ENCODE measurements at places on chromosomes 1 and 21.

DNA sequence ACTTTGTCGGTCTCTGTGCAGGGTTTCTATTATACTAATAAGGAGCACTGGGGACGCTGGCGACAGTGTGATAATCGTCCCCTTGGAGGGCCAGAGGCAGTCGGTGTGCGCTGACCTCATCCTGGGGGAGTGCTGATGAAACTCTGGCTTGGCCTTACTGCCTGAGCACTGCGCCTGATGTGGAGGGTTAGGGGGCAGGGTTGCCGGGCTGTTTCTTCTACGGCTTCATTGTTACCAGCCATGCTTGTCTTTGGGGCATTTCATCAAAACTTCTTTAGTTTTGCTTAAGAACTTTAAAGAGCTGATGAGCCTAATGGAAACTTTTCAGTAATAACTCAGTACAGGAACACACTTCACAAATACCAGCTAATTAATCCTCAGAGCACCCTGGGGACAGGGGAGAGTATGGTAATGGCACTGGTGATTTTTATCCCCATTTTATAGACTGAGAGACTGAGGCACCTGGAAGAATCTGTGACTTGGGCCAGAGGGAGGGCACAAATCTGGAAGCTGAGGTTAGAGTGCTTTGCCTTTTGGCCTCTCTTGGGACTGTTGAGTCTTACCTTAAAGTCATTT is 81.8 kb downstream of the PEX14 start:
- no peak for DNase-seq

GRCh38 chr1:116679091-116679827 is 11.7 kb upstream of the IGSF3 start:
- no peak for DNase-seq

GRCh38 chr1:219367496-219367895 is 193.8 kb downstream of the LYPLAL1 start:
- no peak for DNase-seq

DNA sequence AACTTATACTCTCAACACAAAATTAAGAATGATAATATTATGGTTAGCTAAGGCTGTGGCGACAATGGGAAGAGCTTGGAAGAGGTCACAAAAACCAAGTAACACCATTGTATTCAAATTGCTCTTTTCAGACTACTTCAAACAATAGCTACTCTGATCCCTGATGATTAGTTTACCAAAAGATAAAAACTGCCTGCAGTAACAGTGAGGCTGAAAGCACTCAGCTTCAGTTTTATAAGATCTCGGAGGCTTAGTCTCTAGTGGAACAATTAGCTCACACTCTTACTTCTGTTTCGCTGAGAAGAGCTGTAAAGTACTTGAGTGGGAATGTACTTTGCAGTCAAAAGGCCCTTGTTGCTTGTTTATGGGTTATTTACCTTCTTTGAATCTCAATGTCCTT is 278.5 kb downstream of the LRRC7 start:
- DNase-seq = no peak

DNA sequence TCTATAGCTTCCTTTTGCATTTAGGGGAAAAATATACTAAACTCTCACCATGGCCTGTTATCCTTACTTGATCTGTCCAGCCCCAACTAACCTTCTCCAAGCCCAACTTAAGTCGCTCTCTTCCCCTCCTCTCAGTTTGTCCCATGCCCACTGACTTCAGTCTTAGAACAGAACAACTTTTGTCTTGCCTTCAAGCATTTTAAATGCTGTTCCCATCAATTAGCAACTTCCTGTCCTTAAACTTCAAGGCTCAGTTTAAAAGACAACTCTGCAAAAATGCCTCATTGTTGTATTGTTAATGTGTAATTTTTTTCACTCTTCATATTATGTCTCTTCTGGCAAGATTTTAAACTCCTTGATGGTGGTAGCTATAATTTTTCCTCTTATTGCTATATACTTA is 526.9 kb downstream of the NEGR1 start:
- DNase-seq = no peak

DNA sequence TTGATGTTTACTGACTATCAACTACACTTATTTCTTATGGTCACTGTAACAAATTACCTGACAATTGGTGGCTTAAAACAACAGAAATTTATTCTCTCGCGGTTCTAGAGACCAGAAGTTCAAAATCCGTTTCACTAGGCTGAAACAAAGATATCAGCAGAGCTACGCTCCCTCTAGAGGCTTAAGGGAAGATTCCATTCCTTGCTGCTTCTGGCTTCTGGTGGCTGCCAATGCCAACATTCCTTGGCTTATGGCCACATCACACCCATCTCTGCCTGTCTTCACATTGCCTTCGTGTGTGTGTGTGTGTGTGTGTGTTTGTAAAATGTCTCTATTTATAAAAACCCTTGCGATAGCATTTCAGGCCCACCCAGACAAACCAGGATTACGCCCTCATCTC is 66.4 kb downstream of the LMX1A start:
- DNase-seq = no peak

- DNase-seq = no peak
These were observed 119.4 kb downstream of the MAP3K21 start for GRCh38 chr1:233446935-233447334.

GRCh38 chr1:27372808-27373690 is 1.6 kb downstream of the FCN3 start:
- DNase-seq = no peak

GRCh38 chr1:54051933-54052430 is 1.0 kb downstream of the TMEM59 start:
- no peak for DNase-seq

DNA sequence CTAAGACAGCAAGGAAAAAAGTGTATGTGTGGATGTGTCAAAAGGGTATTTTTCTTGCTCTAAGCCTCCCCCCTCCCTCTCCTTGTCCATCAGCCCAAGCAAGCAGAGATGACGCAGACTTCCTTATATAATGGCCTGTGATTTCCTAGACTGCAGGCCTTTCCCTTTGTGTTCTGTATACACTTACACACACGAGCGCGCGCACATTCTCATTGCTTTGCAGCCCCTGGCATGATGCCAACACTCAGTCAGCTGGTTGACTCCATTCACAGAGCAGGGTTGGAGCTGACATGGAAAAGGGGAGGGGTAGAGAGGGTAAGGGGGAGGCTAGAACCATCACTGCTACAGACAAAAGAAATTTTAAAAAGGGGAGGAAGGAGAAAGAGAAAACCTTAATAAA is 41.8 kb downstream of the GATAD2B start:
- no peak for DNase-seq

DNA sequence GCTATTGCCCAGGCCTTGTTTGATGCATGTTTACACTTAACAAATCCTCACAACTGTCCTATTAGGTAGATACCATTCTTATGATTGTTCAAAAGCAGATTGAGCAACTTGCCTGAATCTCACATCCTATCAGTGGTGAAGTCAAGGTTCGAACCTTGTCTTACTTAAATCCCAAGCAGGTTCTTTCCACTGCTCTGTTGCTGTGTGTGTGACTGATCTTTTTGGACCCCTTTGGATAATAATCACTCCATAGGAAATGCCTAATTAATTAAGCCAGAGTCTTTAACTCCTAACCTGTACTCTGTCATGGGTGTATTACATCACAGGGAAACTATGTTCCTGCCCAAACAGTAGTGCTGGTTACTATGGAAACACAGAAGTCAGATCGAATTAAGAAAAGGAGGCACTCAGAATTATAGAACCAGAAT is 84.2 kb downstream of the SPATA46 start:
- no peak for DNase-seq

GRCh38 chr1:116923421-116923820 is 13.7 kb downstream of the PTGFRN start:
- DNase-seq = no peak

- no peak for DNase-seq
These were observed 96.0 kb upstream of the TSPAN2 start for GRCh38 chr1:115185336-115185735.

DNA sequence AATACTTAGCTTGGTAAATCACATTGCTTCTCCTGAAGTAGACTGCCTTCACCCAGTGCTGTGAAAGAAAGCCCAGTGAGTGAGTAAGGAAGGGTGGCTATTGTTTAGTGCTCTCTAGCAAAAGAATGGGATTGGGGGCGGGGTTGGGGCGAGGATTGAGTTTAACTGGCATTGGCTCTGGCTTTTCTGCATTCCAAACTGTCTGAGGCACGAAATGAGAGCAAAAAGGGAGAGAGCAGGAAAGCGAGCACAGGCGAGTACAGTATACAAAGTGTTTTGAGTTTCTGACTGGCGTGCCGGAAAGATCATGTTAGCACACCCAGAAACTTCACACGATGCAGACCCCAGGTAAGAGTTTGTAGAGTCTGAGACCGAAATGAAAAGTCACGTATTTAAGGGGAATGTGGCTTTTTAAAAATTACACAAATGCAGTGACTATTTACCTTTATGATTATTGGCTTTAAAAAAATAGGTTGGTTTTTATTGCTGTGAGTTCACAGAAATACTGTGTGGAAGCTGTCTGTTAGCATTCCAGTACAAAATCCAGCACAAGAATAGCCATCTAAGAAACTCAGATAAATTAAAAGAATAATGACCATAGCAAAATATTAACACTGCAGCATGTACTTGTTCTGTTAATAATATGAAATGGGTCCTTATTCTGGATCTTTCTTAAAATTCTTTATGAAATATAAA is 155.4 kb downstream of the CLEC20A start:
- no peak for DNase-seq

DNA sequence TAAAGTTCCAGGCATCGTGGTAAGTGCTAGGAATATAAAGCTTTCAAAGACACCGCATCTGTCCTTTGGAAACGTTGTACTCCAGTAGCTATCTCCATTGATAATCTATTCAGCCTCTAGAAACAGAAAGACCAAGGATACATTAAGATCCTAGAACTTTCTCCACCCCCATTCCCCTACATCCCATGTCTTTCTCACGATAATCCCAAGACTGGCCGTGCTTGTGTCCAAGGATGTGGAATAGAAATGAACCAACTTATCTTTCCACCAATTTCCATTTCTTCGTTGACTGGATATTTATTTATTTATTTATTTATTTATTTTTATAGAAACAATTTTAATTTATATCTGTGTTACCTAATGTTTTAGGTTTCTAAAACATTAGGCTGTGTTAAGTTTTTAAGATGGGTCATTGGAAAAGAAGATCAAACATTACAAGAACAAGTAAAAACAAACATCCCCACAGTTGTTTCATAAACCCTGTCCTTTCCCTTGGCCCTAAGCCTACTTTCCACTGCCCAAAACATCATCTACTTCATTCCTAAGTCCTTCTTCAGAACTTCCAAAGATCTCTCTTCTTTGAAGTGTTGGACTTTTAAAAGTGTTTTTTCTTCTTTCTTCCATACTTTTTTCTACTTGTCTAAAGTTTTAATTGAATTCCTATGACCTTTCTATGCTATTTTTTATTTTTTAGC is 39.7 kb downstream of the LRRC8C start:
- no peak for DNase-seq

GRCh38 chr1:246959944-246960693 is 28.4 kb upstream of the AHCTF1 start:
- no peak for DNase-seq

DNA sequence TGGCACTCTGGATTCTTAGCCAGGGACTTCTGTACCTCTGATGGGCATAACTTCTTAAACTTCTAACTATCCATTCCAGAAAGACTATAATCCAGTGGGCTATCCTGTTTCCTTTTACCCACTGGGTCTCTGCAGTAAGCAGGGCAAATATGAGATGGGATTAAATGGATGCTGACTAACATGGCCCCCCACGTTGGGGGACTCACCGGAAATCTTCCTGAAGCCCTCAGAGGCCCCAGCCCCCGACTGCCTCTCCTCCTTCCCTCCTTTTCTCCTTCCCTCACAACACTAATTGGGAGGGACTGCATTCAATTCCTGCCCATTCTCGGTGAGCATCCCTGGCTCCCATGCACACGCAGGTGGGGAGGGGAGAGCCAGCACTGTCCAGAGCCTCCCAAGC is 70.1 kb downstream of the SSBP3 start:
- no peak for DNase-seq

GRCh38 chr1:157274698-157275534 is 136.7 kb upstream of the ETV3 start:
- DNase-seq = no peak

DNA sequence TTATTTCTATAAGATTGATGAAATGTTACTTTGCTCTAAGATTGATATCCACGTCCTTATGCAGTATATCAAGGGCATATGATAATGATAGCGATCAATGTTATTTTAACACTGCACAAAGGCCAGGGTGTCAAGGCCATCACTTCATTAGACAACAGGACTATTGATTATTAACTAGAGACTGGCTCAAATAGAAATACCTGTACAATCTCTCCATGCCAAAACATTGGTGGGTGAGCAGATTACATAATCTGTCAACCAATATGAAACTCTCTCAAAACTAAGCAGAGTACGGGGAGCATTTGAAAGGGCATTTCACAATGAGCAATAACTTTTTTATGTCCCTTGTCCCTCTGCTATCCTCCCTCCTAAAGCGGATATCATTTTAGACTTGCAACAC is 566.5 kb upstream of the PKN2 start:
- no peak for DNase-seq

GRCh38 chr1:53362851-53363642 is 35.2 kb upstream of the LRP8 start:
- peak; percentile 29 for DNase-seq

DNA sequence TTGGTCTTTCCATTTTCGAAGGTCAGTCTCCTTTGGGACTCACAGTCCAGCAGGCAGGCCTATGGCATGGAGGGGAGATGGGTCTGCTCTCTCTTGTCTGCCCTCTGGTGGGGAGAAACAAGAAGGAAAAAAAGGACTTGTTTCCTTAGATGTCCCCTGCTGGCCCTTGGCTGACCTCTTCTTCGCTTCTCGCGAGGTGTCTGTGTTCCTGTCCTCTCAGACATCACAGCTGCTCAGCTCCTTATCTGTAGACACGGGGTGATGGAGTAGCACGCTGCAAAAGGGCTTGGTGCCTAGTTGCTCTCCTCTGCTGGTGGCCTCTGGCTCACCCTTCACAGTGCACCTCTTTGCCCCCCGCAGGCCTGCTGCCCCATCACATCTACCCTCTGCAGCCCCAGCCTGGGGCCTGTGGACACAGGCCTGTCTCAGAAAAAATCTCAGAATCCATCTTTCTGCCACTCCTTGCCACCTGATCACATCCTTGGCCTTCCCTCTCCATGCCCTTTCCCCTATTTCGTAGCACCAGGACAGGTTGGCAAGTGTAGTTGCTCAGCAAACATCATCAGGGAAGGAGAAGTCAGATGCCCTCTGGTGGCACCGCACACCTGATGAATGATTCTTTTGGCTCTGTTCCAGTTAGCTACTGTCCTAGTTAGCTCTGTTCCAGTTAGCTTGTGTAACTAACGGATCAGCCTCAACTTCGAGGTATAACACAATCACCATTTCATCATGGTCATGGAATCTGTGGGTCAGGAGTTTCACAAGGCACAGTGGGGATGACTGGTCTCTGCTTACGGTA is 18.7 kb upstream of the AK2 start:
- peak; percentile 32 for DNase-seq

- no peak for DNase-seq
These were observed 207.2 kb upstream of the C21orf91 start for GRCh38 chr21:18026359-18026758.

DNA sequence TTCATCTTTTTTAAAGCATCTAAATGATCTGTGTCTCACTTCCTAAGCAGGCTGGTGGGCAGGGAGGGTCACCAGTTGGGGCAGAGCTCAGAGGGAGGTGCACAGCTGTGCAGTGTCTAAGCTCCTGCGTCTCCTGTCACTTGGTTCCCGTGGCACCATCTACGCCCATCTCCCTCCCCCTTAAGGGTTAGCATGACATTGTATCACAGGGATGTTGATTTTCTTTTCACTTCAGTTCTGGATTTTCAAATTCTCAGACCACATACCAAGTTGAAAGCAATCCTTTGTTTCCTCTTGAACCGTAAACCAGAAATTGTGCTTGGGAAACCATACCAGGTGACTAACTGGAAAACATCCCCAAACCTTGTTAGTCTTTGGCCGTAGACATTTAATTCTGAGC is 187.0 kb downstream of the KIF26B start:
- DNase-seq = no peak

Data from activated CD4-positive, CD25-positive, alpha-beta regulatory T cell treated with anti-CD3 and anti-CD28 coated beads, Interleukin-2, amount 50 U/mL, for 72 hours (primary cell).